Dermis blood vessel endothelial cell (primary cell): ENCODE measurements at places on chromosomes 1 and 21. TPM values are rescaled to one million over a fixed set of nuclear protein-coding genes. Genes with fewer than 3 reads are reported as not detected.

Gene BCAN
- total RNA-seq: not detected in 2 replicates

Gene DHDDS
- 44.9 and 64.5 TPM in 2 replicates for total RNA-seq

Gene NAV1
- 16.5 and 27.0 TPM in 2 replicates for total RNA-seq

Gene SPRR1B
- not detected in 2 replicates for total RNA-seq

Gene ASAP3
- total RNA-seq: 15.7 and 25.5 TPM in 2 replicates

Gene OR2L5
- not detected in 2 replicates for total RNA-seq

Gene FMO5
- total RNA-seq: 3.6 and 5.3 TPM in 2 replicates

Gene PGLYRP4
- not detected in 2 replicates for total RNA-seq

Gene CASZ1
- 4.3 and 10.8 TPM in 2 replicates for total RNA-seq

Gene CHI3L2
- under 0.01 TPM in 1 of 2 replicates, not detected in the other for total RNA-seq

Gene EPB41
- total RNA-seq: 36.2 and 41.2 TPM in 2 replicates

Gene TMEM269
- not detected in 2 replicates for total RNA-seq

Gene CFAP107
- total RNA-seq: not detected in 2 replicates

Gene STPG1
- 1.9 and 2.1 TPM in 2 replicates for total RNA-seq

Gene GPR61
- under 0.01 TPM in 1 of 2 replicates, not detected in the other for total RNA-seq
